ENCODE measurements at places on chromosomes 3 and 15.

- DNase-seq: no peak
Observed at GRCh38 chr3:52200981-52201679, 3.2 kb downstream of the ALAS1 start.

DNA sequence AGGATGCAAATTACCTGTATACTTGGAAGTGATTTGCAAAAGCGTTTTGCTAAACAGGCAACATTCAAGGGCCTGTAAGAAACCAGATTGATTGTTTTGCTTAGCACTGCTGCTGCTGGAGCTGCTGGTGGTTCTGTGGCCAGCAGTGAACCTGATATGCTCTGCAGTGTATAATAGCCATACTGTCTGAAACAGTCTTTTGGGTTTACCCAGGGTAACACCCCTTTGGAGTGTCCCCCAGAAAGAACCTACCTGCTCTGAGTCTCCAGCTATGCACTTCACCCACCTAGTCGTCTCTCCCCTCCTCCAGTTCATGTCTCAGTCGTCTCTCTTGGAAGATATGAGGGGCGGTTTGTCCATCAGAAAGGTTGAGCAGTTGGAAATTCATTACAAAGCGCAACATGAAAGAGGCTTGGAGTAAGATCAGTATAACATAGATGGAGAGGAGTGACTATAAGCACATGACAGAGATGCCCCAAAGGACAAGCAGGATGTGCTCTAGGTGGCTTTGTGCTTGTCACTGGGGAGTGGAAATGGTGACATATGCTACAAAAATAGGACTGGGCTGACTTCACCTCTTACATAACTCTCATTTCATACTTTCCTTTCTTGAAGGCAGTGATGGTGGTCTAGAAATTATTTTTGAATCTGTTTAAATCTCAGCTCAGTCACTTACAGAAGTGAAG, 3.8 kb downstream of the MKRN2 start:
- DNase-seq: no peak

DNA sequence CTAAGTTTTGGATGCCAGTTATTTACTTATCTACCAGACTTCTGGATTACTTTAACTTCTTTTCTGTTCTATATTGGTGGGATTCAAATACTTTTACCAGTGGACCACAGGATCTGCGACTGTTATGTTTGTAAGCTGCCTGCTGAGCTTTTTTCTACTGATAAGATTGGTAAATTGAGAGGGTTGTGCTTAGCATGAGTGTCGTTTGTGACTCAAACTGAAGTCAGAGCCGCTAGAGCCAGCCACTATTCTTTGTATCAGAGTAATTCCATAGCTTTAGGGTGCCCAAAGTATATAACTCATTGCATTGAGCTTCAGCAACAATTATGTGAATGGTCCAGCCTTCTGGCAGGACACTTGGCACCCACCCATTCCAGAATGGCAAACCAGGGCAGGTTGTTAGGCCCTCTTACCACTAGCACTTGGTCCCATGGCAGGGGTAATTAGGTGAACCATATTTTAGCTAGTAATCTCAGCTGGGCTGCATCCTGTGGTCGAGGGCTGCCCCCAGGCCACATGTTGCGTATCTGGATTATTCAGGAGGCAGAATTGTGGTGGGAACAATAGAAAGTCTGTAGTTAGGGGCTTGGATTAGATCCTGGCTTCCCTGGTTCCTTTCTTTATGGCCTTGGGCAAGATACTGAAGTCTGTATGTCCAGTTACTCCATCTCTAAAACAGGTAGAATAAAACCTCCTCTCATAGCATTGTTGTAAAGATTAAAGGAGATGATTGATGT, 6.0 kb downstream of the PLCL2 start:
- no peak for DNase-seq

DNA sequence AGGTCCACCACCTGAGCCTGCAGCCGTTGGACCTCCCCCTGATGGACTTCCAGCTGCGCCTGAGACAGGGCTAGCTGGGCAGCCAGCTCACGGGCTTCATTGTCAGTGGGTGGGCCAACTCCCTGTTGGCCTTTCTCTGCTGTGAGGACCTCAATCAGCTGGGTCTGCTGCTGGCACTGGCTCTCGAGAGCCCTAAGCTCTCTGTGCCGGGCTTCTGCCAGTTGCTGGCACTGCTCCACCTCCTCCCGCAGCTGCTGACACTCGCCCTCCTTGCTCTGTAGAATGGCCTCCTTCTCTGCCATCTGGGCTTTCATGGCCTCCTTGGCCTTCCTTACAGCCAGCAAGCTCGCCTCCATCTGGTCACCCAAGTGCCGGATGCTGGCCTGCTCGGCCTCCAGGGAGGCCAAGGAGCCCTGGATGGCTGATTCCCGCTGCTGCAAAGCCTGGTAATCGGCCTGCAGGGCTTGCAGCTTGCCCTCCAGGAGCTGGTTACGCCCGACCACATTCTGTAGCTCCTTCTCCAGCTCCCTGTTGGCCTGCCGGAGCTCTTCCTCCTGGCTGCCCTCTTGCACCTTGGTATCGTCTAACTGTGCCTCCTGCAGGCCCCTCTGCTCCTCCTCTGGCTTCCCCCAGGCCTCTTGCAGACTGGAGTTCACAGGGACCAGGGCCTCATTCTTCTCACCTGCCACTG, 23.8 kb downstream of the CXCR6 start:
- DNase-seq: no peak

DNA sequence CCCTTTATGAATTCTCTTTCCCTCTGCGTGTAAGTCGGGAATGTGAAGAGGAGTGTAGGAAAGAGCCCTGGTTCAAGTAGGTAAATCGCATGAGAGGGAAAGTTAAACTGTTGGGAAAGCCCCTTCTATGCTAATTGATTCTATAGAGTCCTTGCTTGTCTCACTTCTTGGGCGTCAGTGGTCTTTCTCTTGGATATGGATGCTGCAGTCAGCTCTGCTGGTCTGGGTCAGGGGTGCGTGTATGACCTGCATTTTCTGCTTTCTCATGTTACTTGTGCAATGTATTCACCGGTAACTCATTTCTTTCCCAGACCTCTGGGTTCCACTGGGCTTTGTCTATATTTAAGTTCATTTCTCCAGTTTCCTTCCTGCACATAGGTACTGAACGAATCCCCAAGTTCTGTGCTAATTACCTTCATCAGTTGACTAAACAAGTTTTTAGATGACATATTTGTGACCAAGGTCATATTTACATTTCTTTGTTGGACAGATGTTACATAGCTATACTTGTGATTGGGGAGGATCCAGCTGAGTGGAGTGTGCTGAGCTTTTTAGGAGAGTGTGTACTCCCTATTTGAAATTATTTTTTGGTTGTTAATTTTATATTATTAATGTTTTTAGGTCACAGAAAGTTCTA, 1.4 kb downstream of the SETD5 start:
- DNase-seq: peak; percentile 38

DNA sequence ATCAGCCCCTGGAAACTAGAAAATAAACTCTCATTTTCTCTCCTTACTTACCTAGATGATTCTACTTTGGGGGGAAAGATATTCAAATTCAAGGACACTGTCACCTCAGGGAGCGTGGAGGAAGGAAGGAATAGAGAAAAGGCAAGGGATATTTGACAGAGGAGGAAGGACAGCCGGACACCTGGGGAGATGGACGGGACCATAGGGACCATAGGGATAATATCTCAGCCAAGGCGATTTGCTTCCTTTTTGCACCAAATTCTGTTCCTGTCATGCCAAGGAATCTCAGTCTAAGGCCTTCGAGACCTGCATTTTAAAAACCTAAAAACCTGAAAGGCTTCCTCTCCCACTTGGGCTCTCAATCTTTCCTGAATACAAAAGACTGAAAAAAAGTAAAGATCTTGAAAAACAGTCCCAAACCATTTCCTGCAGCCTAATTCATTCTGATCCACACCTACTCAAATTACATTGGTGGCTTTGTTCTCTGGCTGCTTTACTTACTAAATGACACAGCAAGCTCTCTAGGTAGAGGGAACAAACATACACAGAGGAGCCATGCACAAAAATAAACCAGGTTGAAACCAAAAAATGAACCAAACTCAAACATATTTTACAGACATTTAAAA, 73.9 kb upstream of the SLC24A5 start:
- DNase-seq: no peak

GRCh38 chr3:72100601-72101187, 315.7 kb upstream of the PROK2 start:
- peak; percentile 45 for DNase-seq

- DNase-seq: no peak
Observed at GRCh38 chr3:110419601-110420000, 652.0 kb upstream of the NECTIN3 start.

DNA sequence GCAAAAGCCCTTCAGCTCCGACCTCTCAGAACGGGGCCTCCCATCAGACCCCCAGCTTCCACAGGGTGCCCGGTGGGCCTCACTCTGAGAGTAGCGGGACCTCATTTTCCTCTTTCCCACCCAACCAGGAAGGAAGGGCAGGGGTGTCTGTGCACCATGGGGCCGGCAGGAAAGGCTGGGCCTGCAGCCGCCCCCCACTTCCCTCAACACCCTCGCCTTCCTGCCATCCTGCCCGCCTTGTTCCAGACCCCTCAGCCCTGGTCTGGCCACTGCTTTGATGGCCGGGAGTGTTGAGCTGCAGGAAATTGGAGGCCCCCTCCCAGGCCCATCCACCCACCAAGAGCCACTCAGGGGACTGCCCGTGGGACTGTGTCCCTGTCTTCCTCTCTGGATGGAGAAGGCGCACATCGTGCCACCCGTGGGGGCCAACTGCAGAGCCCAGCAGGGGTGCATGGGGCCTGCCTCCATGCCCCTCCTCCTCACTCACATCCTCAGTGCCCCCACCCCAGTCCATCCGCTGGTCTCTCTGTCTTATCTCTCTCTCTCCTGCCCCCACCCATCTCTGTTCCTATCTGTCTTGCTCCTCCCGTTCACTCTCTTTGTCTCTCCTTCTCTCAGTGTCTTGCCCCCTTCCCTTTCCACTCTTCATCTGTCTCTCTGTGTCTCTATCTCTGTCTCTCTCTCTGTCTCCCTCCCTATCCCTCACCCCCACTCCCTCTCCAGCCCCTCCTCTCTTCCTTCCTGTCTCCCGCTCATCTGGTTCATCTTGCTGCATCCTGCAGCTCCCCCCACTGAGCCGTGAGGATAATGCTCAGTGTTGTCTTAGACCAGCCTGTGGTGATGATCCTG, 1.8 kb upstream of the PLXND1 start:
- no peak for DNase-seq

DNA sequence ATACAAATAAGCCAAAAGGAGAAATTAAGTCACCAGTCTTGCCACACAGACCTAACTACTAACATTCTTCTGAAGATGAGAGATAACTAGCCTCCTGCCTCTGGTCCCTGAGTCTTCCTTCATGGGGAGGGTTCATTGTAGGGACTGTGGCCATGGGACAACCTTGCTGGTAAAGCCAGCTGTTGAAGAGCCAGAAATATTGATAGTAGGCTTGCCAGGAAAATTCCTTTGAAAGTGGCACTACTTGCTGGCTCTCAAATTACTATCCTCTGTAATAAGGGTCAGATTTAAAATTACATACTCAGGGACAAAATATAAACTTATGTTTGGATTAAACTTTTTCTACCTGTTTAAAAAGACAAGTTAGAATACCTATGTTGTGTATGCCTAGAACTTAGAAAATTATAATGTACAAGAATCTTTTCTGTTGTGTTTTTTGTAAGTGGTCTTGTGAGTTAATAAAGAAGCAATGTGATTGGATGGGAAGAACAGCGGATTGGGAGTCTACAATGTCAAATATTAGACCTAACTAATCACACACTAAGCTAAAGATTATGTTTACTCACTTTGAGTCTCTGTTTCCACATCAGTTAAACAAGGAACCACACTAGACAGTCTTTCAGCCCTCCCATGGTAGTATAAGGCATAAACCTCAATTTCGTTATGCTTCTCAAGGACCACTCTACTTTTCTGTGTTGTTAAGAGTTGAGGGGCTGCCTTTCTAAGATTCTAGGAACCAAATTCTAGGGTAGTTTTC, 60.0 kb upstream of the TRIM71 start:
- no peak for DNase-seq

- no peak for DNase-seq
Observed at GRCh38 chr3:23653647-23654525, 151.9 kb upstream of the UBE2E1 start.

DNA sequence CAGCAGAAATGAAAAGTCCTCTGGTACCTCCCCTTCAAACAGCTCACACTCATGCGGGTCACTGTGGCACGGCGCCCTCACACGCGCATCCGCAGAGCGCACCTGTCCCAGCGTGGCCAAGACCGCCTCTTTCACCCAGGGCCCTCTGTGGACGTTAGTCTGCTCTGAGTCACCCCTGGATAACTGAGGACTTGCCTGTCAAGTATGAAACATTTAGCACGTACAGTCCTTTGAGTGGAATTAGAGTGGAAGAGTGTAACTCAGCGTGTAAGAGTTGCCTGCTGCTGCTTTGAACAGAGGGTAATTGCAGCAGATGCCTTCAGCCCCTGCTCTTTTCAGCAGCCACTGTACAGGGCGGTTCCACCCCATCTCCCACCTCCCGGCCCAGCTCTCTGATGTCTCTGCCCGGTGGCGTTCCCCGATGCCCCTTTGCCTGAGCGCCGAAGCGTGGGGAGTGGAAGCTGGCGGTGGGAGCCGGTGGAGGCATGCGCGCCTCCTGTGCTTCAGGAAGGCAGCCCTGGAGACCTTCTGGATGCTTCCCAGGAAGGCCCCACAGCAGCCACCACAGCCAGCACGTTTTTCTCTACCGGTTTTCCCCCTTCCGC, 23.0 kb downstream of the CPN2 start:
- DNase-seq: no peak

DNA sequence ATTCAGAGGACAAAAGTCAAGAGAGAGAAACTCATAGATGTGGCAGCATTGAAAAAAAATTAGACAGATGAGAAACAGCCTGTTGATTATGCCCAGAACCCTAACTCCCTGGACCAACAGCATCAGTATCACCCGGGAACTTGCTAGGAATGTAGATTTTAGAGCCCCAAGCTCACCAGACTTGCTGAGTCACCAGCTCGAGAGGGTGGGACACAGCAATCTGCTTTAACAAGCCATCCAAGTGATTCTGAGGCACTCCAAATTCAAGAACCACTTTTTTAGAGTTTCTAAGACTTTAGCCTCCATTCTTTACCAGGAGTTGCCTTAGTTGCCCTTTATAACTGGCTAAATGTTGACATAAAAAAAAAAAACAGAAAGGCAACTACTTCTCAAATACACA, 70.9 kb downstream of the CGGBP1 start:
- DNase-seq: no peak

GRCh38 chr3:133119176-133119575, 81.0 kb downstream of the TMEM108 start:
- DNase-seq: no peak

GRCh38 chr3:48820612-48821324, 26.9 kb downstream of the PRKAR2A start:
- no peak for DNase-seq

GRCh38 chr3:62252438-62253157, 120.8 kb downstream of the FEZF2 start:
- no peak for DNase-seq

DNA sequence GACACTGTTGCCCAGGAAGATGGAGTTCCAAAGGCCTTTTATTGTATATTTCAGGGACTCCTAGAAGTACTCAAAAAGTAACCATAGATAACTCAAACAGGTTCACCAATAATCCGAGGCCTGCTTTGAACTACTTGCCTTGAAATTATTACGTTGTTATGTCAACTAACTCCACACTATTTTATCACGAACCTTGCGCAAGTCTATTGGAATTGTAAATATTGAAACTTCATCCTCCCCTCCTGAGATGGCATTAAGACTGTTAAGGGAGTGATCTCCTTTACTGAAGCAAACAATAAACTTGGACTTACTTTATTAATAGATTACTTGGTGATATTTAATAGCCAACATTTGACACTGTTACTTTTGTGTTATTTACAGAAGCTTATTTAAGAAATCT, 199.6 kb upstream of the GADL1 start:
- peak; percentile 66 for DNase-seq
